ENCODE measurements at places on chromosomes 6 and 20.

DNA sequence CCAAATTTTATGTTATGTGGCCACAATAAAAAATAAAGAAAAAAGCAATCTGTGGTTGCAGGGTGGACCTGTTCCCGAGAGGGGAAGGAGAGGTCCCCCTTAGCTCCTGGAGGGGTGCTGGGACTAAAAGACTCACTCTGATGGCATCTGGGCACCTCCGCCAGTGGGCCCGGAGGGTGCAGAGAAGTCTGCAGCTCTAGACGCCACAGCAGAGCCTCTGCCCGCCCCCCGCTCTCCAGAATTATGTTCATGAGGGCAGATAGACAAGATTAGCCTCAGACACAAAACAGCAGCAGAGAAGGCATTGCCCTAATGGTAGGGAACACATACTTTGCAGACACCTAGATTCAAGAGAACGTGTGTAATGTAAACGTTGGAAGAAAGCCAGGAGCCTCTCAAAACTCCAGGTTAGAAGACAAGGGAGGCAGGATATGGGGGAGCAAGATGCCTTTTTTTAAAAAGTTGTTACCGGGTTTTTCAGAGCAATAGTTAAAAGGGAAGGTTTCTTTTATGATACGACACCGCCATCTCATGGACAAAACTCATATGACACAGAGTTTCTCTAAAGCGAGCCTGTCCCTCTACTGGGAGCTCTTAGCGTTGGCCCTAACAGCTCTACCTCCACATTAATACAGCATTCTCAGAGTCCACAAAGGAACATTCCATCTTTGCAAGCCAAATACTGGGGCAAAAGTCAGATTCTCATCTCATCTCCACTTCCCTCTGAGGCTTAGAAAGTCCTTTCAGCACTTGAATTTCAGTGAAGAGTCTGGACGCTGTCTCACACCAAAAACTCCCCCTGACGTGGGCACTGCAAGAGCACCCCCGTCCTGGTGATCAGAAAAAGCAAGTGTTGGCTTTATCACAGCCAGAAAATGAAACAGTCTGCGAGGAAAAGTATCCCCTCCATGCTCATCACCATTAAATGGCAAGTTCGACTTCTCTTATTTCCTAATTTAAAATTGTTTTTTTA, 47.2 kb downstream of the FOXF2 start:
- peak; percentile 6 for DNase-seq

DNA sequence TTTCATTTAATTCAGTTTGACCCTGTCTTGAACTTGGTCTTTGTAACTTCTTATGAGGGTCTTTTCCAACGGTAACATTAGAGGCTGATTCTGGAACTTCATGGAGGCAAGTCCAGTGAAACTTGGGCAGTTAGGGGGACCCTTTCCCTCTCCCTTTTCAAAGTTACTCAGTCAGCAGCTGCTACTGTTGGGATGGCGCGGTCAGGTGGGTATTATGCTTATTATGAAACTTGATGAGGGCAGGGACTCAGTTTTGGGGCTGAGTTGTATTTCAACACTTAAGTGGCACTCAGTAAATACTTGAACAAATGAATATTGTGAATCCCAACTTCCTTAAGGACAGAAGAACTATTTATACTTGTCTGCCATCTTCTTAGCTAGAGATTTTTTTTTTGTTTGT, 20.8 kb downstream of the TOP1 start:
- DNase-seq = no peak

GRCh38 chr6:7727086-7727945, 1.4 kb downstream of the BMP6 start:
- no peak for DNase-seq

GRCh38 chr20:36548006-36548315, 6.6 kb downstream of the MYL9 start:
- DNase-seq = no peak

- DNase-seq = no peak
These were observed 19.9 kb upstream of the FBXL4 start for GRCh38 chr6:98967616-98968015.

DNA sequence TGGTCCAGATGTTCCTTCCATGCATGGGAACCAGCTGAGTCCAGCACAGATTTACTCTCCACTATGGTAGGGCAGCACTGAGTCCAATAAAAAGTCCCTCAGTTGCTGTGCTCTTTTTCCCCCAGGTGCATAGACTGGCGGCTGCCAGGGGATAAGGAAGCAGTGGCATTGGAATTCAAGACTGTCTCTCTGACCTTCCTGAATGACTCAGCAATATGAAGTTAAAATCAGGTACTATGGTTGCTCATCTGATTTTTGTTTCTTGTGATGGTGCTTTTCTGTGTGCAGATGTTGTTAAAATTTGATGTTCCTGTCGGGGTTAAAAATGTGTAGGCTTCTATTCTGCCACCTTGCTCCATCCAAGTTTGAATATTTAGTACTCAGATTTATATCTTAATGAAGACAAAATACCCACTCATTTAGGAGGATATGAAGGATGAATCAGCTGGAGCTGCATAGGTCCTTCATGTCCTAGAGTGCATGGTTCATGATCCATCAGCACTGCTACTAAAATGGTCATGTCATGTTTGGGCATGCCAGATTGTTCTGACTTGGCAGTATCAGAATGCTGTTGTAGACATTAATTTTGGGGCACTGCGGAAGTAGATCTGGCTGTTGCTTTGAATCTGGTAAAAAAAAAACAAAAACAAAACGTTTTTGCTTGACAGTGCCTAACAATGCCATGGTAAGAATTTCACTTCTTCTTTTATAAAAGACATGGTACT, 321.2 kb upstream of the MAP3K7 start:
- no peak for DNase-seq

- DNase-seq = no peak
These were observed 37.1 kb downstream of the EYA2 start for GRCh38 chr20:46931699-46932098.

DNA sequence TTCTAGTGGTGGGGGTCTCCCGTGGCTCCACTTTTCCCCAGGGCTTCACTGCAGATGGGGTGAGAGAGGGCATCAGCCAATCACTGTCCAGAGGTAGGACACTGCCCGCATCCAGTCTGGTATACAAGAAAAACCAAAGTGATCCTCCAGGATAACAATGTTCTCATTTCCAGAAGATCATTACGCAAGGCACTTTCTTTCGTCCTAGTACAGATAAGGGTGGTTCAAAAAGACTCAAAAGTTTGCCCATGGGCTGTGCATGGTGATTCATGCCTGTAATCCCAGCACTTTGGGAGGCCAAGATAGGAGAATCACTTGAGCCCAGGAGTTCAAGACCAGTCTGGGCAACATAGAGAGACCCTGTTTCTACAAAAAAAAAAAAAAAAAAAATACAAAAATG, 16.4 kb downstream of the GMDS start:
- no peak for DNase-seq

DNA sequence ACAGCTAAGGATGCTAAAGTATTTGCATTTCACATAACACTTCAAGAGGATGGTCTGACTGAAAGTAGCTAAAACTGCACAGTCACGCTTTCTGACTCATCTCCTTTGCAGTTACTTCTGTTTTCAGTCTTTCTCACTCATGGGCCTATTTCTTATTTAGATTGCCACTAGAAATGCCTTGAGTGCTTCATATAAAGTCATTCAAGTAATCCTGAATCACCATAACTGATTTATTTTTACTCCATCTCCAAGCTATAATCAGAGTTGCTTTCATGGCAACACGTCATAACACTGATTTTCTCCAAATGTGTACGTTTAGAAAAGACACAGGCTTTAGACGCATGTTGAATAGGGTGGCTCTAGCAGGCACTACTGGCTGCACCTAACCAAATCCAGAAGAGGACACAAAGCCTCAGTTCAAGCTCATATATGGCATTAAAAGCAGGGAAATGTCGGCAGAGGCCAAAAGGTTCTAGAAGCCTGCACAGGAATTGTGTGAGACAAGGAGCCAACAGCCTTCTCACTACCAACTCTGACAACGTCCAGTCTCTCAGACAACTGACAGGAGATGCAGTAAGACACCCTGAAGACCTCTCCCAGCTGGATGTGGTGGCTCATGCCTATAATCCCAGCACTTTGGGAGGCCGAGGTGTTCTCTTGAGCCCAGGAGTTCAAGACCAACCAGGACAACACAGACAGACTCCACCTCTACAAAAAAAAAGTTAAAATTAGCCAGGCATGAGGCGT, 64.1 kb upstream of the BEND6 start:
- DNase-seq = no peak

GRCh38 chr6:157145656-157146285, 177.5 kb downstream of the TMEM242 start:
- no peak for DNase-seq

GRCh38 chr6:53799340-53799739, 4.5 kb downstream of the LRRC1 start:
- DNase-seq = no peak

DNA sequence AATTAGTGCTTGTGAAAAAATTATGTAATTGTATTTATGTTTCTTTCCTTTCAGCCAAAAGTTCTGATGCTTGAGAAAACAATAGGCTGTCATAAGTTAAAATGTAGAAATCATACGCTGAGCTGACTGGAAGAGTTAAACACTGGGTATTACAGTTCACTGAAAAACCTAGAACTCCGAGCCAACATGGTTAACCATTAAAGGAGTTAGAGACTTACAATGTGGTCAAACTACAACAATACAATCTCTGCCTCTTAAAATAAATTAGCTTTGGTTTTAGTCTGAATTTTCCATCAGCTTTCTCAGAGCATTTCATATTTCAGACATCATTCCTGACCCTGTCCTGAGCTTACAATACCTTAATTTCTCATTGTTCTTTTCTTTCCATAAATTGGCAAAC, 91.0 kb downstream of the COL12A1 start:
- no peak for DNase-seq

- no peak for DNase-seq
These were observed 237.7 kb downstream of the PRL start for GRCh38 chr6:22059126-22059525.

DNA sequence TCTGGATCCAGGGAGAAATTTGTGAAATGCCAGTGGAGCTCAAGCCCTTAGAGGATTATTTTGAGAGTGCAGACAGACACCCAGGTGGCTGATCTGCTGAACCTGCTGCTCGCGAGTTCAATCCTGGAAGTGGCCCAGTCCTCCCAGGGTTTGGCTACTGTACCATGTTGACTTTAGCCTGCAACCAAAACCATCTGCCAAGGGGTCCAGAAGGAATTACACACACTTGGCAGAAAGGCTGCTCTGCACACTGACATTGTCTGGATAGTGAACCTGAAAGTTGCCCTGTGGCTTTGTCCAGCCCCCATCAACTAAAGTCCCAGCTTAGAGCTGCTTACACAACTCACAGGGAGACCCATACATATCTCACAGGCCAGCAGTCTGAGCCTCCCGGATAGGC, 21.6 kb upstream of the PI3 start:
- DNase-seq = no peak

All from stimulated activated CD4-positive, alpha-beta T cell treated with anti-CD3 and anti-CD28 coated beads, Interleukin-4, amount 100 ng/mL, for 4 hours (primary cell).